ENCODE measurements at places on chromosomes 11 and 22.

DNA sequence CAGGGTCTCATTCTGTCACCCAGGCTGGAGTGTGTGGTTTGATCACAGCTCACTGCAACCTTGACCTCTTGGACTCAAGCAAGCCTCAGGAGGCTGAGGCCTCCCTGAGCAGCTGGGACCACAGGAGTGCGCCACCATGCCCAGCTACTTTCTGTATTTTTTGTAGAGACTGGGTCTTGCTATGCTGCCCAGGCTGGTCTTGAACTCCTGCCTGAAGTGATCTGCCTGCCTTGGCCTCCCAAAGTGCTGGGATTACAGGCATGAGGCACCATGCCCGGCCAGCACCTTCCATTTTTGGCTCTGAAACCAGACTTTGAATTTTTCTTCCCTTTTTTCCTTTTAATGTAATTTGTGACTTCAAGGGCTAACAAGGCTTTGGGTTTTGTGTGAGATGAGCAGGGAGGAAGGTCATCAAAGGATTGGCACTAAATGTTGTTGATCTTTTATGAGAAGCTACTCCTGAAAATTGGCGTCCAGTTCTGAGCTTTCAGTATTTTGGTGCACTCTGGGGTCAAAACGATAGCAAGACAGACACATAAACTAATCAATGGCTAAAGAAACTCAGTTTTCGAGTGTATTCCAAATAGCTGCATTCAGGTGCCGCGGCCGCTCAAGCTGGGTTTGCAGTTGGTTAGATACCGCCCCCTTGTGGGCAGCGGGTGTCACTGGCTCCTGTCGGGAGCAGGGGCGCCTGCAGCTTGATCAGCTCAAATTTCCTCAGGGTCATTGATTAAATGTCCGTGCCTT is 51.9 kb upstream of the CLMP start:
- DNase-seq, result peak; percentile 69

DNA sequence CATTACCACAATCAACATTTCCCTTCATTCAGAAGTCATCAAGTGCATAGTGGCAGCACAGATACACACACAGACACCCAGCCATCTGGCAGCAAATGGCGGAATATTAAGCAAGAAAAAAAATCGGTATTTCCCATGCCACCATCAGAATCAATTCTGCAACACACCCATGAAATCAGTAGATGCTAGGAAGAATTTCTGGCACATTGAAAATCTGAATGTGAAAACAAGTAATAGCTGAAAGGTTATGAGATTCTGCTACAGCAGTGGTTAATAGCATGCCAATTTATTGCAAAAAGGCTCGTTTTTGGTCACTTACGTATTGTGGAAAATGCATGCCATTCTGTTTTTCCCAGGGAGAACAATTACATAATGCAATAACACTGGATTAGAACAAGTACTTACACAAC is 91.1 kb downstream of the PICALM start:
- DNase-seq, result no peak

DNA sequence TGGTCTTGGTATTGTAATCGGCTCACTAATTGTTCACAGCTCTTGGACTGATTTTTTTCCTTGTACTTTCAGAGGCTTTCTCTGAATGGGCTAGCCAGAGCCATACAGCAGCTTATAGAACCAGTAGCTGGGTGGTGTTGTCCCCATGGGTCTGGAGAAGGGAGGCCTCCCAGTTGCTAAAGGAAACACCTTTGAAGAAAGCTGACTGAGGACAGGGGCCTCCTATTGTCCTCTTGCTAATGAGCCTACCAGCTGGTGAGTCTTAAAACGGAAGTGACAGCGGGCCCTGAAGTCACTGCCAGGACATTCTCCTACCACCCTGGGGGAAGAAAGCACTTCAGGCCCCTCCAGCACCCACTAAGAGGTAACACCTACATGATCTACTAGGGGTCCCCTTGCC is 9.9 kb downstream of the FADS3 start:
- DNase-seq, result no peak

DNA sequence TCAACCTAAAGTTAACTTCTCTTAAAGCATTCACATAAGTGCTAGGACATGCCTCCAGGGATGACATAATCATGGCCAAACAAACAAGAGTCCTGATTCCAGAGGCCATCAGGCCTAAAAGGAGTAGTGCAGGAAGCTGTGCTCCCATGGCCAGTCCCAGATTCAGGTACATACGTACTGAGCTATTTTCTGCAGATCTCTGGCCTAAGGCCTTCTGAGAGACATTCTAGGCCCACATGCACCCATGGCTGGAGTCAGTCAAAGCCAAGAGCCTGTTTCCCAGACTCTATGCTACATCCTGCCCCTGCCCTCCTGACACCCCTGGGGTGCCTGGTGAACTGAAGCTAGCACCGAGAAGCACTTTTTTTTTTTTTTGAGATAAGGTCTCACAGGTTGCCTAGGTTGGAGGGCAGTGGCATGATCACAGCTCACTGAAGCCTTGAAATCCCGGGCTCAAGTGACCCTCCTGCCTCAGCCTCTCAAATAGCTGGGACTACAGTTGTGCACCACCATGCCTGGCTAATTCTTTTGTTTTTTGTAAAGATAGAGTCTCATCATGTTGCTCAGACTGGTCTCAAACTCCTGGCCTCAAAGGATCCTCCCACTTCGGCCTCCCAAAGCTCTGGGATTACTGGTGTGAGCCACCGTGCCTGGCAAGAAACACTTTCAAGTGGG is 553 bp downstream of the CD3D start:
- DNase-seq, result no peak

GRCh38 chr11:85828640-85828978 is 17.7 kb upstream of the SYTL2 start:
- DNase-seq, result no peak

GRCh38 chr11:62600367-62601121 is 1.1 kb downstream of the MTA2 start:
- DNase-seq, result no peak

DNA sequence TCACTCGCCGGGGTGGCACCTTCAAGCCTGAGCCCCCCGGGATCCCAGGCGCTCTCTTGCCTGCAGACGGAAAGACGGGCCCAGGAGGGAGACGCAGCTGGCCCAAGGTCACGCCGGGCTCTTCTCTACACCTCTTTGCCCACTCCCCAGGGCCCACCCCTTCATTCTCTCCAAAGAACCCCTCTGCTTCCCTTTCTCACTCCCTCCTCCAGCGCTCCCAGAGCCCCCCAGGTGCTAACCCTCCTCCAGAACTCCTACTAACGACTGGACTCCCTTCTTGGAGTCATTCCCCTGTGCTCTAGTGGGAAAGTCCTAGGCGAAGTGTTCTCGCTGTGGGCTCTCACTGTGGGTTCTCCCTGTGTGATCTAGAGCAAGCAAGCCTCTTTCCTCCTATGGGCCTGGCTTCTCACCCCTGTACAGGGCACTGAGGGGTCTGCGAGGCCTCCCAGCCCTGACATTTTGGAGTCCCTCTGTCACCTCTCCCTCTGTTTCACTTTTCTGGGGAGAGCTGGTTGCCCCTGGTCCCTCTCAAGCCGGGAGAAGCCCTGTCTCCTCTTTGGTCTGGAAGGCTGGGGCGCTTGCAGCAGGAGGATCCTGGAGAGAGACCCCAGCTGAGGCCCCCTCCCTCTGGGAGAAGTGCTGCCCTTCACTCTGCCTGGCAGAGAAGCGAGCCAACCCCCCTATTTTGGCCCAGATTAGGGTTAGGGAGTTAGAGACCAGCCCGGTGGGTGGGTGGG is 858 bp downstream of the OAF start:
- DNase-seq, result no peak

- DNase-seq, result no peak
Measured at GRCh38 chr11:119599864-119600541, 129.0 kb downstream of the NECTIN1 start.

DNA sequence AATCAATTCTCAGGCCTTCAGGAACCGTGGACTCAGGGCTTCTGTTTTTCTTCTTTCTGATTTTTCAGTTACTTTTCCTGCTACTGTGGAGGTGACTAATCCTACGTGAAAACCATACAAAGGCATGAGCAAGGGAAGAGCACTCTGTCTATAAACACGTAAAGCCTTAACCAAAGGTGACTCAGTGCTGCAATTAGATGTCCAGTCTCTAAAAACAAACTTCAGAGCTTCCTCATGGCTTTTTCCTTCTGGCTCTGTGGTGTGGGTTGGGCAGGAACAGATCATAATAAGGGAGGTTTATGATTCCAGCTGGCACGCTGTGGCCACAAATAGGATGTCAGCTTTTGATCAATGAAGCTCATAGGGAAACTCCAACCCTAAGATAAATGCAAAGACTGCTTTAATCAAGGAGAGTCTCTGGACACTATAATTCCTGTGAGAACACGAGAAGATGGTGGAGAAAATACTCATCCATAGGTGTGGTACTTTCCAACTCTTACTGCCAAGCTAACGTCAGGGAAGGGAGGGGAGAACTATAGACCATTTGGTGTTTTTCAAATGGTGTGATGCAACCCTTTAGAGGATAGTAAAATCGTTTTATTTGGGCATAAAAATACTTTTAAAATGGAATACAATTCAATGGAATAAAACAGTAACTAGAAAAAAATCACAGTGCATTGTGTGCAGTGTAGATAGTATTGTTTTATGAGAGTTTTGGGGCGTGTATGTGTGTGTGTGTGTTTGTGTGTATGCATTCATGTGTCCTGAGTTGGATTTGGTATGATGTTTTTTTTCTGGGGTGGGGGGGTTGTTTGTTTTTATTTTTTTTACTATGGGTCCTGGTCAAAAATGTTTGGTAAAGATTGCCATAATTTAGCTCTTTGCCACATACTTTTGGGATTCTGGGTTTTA is at the start of gene NXPE2:
TSS of gene NXPE2 (plus strand) at position 403 of the 912 bp plus-strand sequence. CDS start at position 452, 49 bp downstream.
- no peak for DNase-seq

DNA sequence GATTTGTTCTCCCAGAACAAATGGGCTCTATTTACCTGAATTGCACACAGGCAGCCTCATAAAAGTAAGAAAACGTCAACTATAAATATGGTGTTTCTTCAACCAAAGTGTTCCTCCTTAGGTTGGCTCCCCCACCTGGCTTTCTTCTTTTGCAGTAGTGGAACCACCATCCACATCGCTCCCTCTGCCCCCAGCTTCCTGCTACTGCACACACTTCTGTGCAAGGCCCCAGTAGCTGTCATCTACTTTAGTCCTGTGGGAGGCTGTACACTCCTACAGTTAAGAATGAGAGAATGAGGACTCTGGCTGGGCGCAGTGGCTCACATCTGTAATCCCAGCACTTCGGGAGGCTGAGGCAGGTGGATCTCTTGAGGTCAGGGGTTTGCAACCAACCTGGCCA is 89.5 kb downstream of the BMAL1 start:
- DNase-seq, result no peak

DNA sequence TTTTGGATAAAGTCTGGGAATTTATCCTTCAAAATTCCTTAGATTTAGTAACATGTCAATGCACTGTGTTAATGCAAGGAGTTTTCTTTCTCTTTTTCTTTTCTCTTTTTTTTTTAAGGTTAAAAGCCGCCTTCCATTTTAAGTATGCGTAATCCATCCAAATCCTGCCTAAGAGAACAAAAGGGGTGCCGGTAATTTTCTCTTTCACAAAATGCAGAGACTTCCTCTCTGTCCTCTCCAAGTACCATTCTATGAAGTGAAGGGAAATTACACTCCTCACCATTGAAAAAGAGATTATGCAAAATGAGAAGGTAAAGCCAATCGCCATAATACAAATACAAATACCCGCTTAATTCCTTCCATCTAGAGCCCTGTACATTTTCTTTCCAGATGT is 273.8 kb downstream of the BLID start:
- no peak for DNase-seq

- DNase-seq, result no peak
Measured at GRCh38 chr22:40036126-40036525, 41.4 kb downstream of the FAM83F start.

- DNase-seq, result no peak
Measured at GRCh38 chr11:7892840-7893254, 38.2 kb downstream of the OR10A6 start.

DNA sequence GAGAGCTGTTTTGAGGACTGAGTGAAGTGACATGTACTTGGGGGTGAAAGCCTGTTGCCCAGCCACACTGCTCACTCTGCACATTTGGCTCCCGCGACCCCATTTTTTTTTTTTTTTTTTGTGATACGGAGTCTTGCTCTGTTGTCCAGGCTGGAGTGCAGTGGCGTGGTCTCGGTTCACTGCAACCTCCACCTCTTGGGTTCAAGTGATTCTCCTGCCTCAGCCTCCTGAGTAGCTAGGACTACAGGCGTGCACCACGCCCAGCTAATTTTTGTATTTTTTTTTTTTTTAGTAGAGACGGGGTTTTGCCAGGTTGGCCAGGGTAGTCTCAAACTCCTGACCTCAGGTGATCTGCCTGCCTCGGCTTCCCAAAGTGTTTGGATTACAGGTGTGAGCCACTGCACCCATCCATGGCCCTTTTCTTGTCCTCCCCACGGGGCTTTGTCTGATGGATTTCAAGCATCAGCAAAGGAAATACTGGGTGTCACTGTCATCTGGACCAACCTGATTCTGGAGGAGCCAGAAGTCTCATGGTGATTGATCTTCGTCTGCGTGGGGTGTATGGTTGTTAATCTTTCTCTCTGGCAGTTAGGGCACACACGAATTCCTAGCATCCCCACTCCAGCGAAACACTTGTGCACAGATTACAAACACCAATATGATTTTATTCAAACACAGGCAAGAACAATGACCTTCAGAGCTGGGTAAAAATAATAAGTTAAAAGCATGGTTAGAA is 3.4 kb upstream of the UCP3 start:
- DNase-seq, result no peak

DNA sequence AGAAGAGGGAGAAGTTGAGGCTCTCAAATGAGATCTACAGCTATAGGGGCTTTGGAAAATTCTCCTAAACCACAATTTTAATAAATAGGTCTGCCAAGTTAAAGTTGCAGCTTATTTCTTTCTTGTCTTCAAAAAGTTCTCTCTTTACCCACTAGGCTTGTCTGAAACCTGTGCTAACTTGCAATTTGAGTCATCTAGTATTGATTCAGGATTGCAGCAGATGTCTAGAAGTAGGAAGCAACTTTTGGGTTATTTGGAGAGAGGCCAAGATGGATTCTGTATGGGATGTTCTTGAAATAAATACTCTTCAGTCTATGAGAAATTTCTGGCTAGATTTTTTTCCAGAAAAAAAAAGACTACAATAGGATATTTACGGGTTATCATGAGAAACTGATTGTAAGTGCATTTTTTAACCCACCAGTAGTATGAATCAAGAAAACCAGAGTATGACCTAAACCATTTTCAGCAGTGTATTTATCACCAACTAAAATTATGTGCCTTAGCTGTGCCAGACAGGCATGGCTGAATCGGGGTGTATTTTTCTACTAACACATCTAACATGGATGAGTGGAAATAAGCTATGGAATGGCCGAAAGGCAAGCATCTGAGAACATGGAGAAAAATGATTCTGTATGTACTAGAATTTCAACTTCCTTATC is 4.9 kb upstream of the RAB38 start:
- no peak for DNase-seq

- no peak for DNase-seq
Measured at GRCh38 chr11:115716601-115717529, 212.7 kb upstream of the CADM1 start.

DNA sequence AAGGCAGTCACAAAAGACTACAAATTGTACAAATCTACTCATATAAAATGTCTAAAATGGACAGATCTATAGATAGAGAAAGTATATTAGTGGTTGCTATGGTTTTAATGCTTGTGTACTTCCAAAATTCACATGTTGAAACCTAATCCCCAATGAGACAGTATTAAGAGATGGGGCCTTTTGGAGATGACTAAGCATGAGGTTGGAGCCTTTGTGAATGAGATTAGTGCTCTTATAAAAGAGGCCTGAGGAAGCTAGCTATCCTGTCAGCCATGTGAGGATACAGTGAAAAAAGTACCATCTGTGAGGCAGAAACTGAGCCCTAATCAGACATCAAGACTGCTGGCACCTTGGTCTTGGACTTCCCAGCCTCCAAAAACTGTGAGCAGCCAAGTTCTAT is 82.6 kb downstream of the CYP2R1 start:
- no peak for DNase-seq

GRCh38 chr11:66665369-66665768 is 12.3 kb downstream of the RBM4B start:
- no peak for DNase-seq

- DNase-seq, result no peak
Measured at GRCh38 chr11:26583550-26583949, 11.5 kb upstream of the MUC15 start.

Data from amygdala (tissue), 56 donors.